Fibroblast of skin of left biceps (primary cell): ENCODE measurements at places on chromosomes 7 and 10.

GRCh38 chr7:128017460-128017859 is 13.8 kb downstream of the LRRC4 start:
- DNase-seq: no peak

DNA sequence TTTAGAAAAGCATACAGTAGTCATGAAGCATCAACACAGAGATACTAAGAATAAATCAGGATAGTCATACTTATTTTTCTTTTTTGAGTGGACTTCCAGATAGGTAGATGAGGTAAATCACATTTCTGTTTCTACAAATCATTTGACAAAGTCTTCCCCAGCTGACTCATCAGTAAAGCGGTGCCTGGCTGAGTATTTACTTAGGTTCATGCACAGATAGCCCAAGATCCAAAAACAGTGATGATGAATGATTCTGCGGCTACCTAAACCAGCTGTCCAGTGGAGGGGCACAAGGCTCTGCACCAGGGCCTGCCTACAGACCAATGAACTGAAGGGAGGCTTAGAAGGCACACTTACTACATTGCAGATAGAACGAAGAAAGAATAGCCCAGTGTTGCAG is 113.1 kb downstream of the PARP12 start:
- no peak for DNase-seq

DNA sequence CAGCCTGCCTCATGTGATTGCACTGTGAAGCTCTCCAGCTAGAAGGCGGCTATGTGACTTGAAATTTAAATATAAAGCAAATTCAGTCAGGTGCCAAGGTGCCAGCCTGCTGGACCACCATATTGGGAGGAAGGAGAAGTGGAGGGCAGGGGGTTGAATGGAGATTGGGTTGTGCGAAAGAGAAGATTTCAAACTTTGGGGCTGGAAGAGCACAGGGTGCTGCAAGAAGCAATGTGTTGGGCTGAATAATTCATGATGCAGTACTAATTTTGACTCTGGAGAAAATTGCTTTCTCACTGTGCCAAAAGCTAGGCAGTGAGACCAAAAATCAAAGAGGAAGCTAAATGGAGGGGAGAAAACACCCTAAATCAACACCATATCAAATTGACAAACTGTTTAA is 335.3 kb downstream of the NRG3 start:
- no peak for DNase-seq

- DNase-seq: no peak
Observed at GRCh38 chr10:76337641-76338040, 906.2 kb downstream of the LRMDA start.

- DNase-seq: no peak
Observed at GRCh38 chr7:150311146-150311545, 12.0 kb upstream of the LRRC61 start.

GRCh38 chr7:93958651-93959050 is 37.1 kb downstream of the GNG11 start:
- DNase-seq: no peak

DNA sequence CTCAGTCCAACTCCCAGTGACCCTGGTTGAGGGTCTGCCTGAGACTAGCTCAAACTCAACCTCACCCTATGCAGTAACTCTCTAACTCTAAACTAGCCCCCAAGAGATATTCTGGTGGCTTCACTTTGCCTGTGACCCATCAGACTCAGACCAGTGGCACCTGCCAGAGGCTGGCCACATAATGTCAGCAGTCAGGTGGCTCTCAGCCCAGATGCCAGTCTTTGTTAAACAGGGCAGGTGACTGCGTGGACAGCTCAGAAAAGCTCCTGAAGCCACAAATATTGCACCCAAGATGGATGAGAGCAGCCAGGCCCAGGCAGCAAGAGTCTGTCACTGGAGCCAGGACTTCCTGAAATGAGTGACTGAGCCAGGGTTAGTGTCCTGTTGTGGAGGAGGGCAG is 129.7 kb upstream of the TCF7L2 start:
- DNase-seq: no peak

DNA sequence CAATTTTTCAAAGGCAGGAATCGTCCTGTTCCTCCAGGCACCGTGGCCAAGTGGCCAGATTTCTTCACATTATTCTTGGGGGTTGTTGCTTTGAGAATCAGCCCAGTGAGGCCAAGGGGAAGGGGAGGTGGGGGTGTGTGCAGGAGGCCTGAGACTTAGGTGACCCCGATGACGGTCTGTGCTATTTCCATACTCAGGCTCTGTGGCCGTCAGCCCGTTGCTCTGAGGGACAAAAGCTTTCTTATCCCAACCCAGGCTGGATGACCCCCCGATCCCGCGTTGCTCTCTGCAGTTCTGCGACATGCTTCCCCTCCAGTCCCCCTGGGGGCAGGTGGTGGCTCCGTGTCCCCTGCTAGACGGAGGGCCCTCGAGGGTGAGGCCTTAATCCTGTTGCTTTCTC is 14.2 kb downstream of the DOCK1 start:
- no peak for DNase-seq

- DNase-seq: no peak
Observed at GRCh38 chr10:95567903-95568630, 6.9 kb upstream of the SORBS1 start.

GRCh38 chr7:17787257-17787656 is 153.0 kb downstream of the SNX13 start:
- DNase-seq: no peak

- no peak for DNase-seq
Observed at GRCh38 chr10:107379601-107380000, 215.1 kb upstream of the SORCS1 start.
